Subcutaneous adipose tissue (tissue), 4 donors: ENCODE measurements at places on chromosomes 3 and 15. TPM values are rescaled to one million over a fixed set of nuclear protein-coding genes. Genes with fewer than 3 reads are reported as not detected.

CAMP gene
- total RNA-seq: not detected

LRRC49 gene
- total RNA-seq: 6.4 TPM

USP4 gene
- 67.3 TPM for total RNA-seq

CPEB1 gene
- total RNA-seq: 3.1 TPM

GOLGA6D gene
- not detected for total RNA-seq

PLCH1 gene
- total RNA-seq: not detected

ITIH3 gene
- not detected for total RNA-seq

IGSF10 gene
- 15.4 TPM for total RNA-seq

GOLGA8R gene
- total RNA-seq: 2.0 TPM

RHCG gene
- total RNA-seq: not detected

EPHA3 gene
- total RNA-seq: 5.6 TPM

ZDHHC3 gene
- total RNA-seq: 127 TPM

ARPP19 gene
- 115 TPM for total RNA-seq
